ENCODE measurements at places on chromosomes 1 and 21.

- no peak for DNase-seq
These were observed 21.0 kb upstream of the GADD45A start for GRCh38 chr1:67664048-67664447.

DNA sequence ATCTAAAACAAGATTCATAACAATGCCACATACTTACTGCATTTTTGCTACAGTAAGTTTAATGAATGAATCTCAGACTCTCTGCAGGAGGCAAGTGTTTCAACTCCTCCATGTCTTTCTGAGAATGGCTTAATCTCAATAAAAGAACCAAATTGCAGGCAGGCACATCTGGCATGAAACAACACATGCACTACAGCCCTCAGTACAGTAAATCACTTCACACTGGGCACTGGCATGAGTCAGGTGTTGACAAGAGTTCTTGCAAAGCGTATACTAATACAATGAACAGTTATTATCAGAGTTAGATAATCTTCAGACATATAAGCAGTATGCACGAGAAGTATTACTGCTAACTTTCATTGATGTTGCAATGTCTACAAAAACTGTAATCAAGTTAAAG is 1386.8 kb downstream of the MRPL39 start:
- DNase-seq, result no peak

DNA sequence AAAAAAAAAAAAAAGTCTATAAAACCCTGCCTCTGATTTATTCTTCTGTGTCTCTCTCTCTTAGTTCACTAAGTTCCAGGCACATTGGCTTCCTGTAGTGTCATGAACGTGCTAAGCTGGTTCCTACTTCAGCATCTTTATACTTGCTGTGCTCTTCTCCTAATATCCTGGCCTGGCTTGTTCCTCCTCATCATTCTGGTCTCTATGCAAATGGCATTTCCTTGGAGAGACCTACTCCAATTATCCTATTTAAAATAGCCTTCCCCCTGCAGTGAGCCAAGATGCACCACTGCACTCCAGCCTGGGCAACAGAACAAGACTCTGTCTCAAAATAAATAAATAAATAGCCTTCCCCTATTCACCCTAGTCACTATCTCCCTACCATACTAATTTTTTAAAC is 9.7 kb upstream of the CLCC1 start:
- no peak for DNase-seq

- DNase-seq, result no peak
These were observed 1.6 kb upstream of the QSOX1 start for GRCh38 chr1:180153032-180153431.

DNA sequence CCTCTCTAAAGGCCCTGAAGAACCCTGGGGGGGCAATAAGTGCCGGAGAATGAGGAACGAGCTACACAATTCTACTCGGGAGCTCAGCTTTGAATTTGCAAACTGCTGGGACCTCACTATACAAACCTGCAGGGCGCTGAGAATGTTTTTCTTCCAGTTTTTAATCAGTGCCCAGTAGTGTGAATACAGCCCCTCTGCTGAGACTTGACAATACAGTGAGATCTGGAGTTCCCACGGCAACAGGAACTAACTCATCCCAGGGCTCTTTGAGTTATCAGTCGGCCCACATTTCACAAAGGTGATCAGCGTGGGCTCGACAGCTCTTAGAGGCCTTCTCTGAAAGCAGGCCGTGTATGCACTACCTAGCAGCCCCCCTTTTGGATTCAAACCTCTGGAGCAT is 41.7 kb downstream of the TMEM53 start:
- no peak for DNase-seq

DNA sequence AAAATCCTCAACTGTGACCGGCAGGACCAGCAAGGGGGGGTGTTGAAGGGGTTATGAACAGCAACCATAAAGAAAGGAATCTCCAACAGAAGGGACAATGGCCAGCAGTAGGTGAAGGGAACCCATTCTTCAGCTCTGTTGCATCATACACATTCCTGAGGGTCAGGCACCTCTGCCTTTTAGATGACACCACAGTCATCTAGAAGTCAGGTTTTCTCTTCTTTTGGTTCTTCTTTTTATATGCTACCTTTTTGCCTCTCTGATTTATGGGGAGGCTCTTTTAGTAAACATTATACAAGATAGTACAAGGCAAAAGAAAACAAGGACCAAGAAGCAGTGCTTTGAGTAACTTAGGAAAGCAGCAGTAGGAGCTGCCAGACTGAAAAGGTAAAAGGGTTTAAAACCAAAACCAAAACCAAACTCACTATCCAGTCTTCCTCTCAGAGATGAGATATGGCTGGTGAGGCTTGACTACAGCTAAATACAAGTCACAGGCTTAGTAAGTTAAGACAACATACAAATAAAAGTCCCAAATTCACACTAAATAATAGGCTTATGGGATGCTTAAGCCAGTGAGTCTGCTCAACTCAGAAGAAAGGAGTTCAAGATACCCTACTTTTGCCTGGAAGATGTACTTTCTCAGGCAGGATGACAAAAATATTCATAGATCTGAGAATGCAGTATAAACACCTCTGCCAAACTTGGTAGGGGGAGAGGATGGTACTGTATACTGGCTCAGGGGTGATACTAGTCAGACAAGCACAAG is 4.1 kb downstream of the TEX38 start:
- DNase-seq, result no peak

DNA sequence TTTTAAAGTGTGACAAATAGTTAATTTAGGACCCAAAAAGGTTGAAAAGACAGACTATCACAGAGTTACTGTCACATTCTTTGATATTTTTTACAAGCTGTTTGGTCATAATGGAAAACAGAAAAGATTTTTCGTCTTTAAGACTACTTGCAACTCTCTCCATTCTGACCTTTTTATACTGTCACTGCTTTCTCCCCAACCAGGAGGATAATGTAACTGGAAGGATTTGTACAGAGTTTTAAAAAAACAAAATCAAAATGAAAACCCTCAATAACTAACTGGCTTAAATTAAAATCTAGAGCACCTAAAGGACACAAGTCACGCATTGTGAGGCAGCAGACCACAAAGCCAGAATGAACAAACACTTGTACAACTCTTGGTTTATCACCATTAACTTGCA is 257.7 kb downstream of the FAF1 start:
- DNase-seq, result no peak

GRCh38 chr1:221439747-221440501 is 302.0 kb downstream of the DUSP10 start:
- peak; percentile 32 for DNase-seq

DNA sequence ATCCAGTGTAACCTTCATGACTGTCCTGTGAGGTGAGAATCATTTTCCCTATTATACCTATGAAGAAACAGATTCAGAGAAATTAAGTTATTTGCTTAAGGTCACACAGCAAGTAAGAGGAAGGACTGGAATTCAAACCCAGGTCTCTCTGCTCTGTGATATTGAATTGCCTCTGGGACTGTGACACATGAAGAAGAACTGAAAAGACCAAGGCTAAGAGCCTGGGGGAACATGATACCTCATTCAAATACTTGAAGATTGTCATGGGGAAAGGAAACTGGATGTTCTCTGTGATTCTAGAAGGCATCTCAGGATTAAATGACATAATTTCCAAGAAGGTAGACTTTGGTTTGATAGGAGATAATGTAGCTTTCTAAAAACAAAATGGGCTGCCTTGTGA is 3.6 kb downstream of the WDTC1 start:
- no peak for DNase-seq

DNA sequence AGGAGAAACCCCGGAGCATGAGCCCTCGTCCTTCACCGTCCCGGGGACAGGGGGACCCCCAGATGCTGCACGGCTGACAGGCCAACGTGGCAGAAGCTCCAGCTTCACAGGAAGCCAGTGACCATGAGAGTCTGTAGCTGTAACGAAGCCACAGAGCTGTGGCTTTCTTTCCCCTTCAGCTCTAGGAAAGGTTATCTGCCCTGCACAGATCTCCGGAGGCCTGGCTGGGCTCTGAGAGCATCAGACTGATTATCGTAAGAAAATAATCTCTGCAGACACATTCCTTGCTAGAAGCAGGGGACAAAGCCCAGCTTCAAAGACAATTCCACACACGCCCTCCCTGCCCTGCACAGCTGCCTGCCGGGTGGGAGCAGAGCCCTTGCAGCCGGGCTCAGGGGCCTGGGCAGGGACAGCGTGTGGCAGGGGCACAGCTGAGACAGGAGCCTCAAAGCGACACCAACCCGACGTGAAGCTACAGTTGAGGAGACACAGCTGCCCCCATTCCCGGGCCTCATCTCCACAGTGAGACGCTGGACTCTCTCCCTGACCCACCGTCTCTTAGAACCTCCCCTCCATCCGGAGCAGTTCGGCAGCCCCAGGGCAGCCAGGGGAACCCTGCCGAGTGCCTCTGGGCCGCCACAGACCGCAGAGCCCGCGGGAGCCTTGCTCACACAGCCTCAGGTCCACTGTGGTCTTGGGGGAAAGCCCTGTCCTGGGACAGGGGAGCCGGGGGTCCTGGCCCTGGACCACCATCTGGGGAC is 30.6 kb downstream of the POFUT2 start:
- DNase-seq, result no peak

DNA sequence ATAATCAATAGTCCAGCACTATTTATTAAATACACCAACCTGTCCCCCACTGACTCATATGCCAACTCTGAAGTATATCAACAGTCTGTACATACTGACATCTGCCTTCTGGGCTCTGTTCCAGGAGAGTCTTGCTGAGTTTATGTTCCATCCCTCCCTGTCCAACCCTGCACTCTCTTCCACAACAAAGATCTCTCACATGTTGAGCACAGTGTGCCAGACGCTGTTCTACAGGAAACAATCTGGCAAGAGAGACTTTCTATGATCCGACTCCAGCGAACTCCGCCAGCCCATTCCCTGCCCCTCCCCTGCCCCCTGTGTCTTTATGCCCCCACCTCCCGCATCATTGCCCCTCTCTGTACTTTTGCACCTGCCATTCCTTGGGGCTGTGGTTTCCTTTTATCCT is 3.4 kb downstream of the LACTBL1 start:
- DNase-seq, result no peak

- DNase-seq, result no peak
These were observed 60.1 kb upstream of the TARBP1 start for GRCh38 chr1:234538930-234539649.

GRCh38 chr1:45876000-45876617 is 72.7 kb downstream of the MAST2 start:
- DNase-seq, result no peak

DNA sequence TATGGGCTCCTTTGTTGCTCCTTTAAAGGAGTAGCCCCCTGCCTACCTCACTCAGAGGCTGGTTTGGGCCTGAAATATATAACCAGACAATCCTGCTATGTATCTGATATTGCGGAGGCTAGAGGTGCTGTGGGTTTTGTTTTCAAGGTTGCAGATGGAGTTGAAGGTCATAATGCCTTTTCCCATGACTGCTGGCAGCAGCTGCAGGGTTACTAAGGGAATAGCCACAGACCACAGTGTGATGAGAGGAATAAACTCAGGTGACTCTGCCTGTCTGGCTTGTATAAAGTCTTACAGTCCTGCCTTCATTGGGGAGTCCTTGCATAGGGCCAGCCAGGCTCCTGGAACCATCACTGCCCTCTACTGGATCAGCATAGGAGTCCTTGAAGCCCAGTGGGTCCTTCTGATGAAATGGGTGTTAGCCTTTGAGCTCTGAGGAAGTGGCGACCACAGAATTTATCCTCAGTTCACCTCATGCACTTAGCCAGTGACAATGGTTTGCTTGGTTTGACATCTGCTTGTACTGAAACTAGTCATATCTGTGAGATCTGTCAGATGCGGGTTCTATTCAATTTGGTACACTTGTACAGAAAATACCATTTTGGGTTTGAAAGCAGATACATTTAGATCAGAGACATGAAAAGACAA is 174.4 kb upstream of the HMCN1 start:
- no peak for DNase-seq

DNA sequence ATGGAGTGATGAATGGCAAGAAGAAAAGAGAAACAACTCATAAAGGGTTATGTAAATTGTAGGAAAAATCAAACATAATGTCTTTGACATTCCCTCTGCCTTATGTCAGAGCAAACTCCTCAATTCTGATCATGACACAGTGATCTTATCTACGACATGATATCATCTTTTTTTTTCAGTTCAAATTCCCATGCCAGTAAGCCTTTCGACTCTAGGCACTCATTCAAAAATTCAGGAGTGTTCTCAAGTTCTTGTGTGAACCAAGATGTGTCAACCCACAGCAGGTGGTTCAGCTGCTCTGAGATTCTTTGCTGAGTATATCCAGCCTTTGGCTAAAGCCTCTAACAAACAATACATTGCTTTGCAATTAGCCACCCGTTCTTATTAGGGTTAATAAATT is 97.1 kb upstream of the ESRRG start:
- DNase-seq, result no peak

DNA sequence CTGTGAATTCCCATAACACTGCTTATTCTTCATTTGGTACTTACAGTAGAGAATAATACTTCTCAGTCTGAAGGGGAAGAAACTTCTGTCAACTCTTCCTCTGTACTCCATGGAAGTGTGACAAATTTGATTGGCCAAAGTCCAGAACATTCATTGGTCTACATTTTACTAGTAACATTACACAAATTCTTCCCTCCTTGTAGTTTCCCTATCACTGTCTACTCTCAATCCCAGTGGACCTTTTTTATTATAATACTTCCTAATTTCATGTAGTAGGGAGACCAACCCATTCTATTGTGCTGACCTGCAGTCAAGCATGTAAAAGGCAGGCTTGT is 74.7 kb downstream of the ALG6 start:
- no peak for DNase-seq

DNA sequence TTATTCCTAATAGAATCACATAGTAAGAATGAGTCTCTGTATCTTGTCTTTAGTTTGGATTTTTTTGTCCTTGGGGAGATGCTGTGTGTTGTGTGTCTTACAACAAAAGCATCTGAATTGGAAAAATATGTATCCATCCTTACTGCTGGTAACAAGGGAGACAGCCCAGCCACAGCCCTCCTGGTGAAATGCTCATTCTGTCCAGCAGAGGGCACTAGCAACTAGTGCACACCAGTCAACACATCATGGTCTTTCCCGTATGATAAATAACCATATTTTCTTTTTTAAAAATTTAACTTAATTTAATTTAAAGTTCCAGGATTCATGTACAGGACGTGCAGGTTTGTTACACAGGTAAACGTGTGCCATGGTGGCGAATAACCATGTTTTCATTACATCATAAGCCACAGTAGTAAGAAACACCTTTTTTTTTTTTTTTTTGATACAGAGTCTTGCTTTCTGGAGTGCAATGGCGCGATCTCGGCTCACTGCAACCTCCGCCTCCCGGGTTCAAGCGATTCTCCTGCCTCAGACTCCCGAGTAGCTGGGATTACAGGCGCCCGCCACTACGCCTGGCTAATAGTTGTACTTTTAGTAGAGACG is 245.1 kb downstream of the PTBP2 start:
- DNase-seq, result peak; percentile 71

GRCh38 chr1:52306227-52307006 is 59.6 kb downstream of the CC2D1B start:
- DNase-seq, result no peak
